ENCODE measurements at places on chromosomes 4 and X.

- no peak for DNase-seq
Measured at GRCh38 chrX:153875391-153876111, 10.4 kb downstream of the L1CAM start.

GRCh38 chrX:63784902-63785707 lies at the start of gene ARHGEF9:
Gene ARHGEF9 (minus strand): TSS chrX:63785214. CDS start chrX:63785145, 69 bp downstream.
- DNase-seq: no peak

DNA sequence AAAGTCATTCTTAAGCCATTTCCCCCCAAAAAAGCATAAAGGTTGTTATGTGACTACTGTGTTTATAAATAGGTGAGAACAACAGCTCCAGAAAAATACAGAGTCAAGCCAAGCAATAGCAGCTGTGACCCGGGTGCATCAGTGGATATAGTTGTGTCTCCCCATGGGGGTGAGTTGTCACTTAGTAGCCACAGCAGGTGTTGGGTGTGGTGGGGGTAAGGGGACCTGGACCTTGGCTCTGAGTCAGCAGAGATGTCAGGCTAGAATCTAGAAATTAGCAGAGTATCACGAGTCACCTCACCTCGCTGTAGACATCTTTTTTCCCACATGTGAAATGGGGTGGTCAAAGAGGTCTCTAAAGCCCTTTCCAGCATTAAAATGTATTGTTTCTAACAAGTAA lies 42.4 kb downstream of the MOSPD2 start:
- no peak for DNase-seq

GRCh38 chrX:69228732-69229131 lies 63.5 kb upstream of the PJA1 start:
- no peak for DNase-seq

DNA sequence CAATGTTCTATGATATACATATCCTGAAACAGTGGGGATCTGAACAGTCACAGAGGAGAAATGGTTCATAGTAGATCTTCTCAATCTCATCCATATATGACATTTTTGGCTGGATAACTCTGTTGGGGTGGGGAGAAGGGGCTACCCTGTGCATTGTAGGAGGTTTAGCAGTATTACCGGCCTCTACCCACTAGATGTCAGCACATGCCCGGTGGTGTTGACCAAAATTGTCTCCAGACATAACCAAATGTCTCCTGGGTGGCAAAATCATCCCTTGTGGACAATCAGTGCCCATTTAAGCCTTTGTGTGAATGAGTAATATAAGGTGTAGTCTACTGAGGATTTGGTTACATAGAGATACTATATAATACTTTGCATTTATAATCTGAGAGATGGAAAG lies 89.9 kb downstream of the PLS3 start:
- no peak for DNase-seq

- no peak for DNase-seq
Measured at GRCh38 chr4:152819026-152819645, 39.4 kb downstream of the ARFIP1 start.

DNA sequence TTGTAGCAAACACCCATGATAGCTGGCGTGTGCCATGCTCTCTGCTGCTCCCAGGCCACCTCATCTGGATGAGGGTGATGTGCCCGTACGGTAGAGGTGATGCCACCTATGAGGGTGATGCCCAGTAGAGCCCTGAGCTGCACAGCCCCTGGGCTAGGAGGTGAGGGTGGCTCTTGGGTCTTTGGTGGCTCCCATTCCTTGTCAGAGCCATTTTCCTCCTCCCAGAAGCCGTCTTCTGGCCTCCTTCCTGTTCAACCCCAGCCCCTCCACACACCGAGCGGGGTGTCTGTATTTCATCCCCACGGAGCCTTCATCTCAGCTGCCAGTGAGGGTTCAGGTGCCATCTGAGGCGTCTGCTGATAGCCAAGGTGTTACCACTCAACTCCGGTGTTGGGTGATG lies 12.0 kb upstream of the TNIP2 start:
- DNase-seq: no peak

DNA sequence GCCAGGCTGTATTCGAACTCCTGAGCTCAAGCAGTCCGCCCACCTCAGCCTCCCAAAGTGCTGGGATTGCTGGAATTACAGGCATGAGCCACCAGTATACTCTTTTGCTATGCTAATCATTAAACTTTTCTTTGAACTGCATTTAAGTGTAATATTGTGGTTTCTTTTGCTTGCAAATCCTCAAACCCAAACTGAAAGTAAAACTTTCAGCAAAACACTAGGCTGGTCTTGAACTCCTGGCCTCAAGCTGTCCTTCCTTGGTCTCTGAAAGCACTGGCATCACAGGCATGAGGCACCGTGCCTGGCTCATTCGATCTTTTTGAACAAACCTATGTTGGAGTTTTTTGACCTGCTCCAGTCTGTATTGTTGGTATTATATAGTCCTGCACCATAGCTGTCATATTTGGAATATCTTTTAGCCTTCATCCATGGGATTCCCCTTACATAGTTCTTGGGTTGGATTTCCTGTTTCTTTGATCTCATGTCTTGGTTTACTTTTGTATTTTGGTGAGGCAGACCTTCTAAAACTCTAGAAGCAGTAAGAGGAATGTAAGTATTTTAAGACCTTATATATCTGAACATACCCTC lies 34.1 kb downstream of the MOB1B start:
- DNase-seq: no peak

GRCh38 chr4:182800216-182800515 lies 117.0 kb downstream of the DCTD start:
- DNase-seq: no peak

DNA sequence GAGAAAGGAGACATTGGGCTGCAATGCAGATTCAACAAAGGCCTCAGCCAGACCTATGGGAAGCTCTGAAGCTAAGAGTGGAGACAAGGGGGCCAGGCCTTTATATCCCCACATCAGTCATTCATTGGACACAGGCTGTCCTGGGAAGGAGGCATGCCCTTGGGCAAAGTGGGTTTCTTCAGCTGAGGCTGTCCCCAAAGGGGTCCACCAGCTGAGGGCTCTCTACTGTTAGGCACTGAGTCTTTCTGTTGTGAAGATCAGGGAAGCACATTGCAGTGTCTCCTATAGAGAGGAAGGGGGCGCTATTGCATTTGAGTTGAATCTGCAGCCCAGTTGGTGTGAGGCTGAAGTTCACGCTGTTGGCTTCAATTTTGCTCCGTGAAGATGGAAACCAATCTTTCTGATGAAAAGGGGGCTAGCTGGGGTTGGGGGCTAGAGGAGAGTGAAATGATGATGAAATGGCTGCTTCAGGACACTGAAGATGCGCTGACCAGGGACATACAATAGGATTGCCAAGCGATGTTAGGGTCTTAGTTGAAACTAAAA lies 48.0 kb downstream of the SLC25A5 start:
- DNase-seq: no peak

DNA sequence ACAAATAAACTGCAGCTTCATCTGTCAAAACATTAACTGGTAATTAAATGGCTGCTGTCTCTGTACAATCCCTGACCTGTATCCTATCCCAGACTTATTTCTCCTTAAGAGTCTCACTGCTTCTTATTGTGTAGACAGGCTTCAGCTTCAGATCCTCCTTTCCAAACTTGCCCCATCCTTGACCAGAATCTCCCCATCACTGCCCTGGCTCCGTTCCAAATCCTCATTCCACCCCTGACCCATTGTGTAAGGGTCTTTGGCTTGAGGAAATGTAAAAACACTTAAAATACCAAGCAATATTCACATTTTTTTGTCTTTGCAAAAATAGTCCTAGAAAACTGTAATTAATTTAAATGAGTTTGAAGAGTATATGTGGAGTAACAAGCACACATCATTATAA lies 152.6 kb upstream of the VEGFC start:
- DNase-seq: no peak

DNA sequence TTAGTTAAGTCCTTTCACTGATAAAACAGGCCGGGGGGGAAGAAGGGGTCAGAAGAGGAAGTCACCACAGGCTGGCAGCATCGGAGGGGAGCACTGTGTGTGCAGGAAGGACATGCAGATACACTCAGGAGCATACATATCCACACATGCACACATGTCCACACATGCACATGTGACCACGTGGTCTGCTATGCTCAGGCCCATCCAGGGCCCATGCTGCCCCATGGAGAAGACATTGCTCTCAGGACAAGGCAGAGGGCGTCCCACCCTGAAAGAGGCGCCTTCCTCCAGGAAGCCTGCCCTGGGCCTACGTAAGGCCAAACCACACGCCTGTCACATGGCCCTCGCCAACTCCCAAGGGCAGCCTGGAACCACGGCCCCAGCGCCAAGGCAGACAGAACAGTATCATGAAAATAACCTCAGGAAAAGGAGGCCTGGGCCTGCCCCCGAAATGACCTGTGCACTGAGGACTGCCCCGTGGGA lies 15.8 kb downstream of the WDR1 start:
- DNase-seq: no peak

GRCh38 chrX:31580726-31581125 lies 508.9 kb upstream of the FTHL17 start:
- DNase-seq: no peak

- no peak for DNase-seq
Measured at GRCh38 chr4:115850799-115851509, 737.5 kb upstream of the NDST4 start.

DNA sequence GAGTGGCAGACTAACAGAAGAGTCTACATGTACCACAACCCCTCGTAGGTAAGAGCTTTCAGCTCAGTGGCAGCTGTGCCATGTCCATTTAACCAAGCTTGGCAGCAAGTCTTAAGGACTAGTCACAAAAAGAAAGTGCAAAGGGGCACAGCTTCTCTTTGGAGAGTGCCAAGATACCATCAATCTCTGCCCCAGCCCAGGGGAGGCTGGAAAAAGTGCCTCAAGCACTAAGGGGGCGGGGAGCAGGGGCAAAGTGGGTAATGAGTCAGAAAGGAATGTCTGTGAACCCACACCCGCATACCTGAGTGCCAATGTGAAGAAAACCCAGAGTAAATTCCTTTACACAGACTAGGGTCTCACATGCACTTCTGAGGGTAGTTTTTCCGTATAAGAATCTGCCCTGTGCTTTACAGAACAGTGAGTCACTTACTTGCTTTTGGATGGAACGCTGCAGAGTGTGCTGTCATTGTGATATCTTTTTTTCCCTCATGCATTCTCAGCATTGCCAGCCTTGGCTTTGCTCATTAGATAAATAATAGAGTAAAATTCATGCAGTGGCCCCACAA lies 219.8 kb downstream of the ZNF674 start:
- no peak for DNase-seq

- DNase-seq: no peak
Measured at GRCh38 chr4:142452161-142452855, 393.8 kb downstream of the INPP4B start.

DNA sequence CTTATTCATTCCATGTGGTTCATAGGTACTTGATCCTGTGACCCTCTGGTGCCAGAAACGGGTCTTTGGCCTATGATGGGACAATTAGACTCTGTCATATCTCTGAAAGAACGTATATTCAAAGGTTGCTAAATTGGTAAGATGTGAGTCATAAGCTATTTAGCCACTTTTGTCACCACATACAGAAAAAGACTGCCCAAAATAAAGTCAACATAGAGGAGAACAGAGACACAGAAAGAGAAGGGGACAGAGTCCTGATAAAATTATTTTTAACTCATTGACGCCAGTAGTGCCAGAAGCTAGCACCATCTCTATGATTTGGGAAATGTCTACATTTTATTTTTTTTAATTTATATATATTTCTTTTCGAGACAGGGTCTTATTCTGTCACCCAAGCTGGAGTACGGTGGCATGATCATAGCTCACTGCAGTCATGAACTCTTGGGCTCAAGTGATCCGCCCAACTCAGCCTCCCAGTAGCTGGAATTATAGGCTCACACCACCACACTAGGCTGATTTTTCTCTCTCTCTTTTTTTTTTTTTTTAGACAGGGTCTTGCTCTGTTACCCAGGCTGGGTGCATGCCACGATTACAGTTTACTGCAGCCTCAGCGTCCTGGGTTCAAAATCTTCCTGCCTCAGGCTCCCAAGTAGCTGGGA lies 92.1 kb upstream of the COX18 start:
- DNase-seq: no peak

GRCh38 chrX:10125248-10125615 lies 31.5 kb upstream of the CLCN4 start:
- no peak for DNase-seq

DNA sequence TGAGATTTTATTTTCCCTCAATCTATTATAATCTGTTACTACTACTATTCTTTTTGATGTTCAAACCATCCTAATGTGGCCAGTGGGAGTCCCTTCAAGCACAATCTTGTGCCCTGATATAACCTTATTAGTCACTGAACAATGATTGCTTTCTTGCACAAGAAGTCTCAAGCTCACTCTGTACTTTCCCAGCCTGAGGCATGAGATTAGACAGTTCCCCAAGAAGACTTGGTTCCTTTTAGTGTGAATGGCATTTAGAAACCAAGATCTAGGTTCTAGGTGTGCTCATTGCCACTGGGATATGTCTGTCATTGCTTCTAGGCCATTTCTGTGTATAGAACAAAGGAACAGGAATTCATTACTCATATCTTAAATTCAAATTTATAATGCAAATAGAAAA lies 28.0 kb upstream of the RBM41 start:
- no peak for DNase-seq

- no peak for DNase-seq
Measured at GRCh38 chrX:27555514-27555913, 34.6 kb upstream of the DCAF8L2 start.

- DNase-seq: no peak
Measured at GRCh38 chr4:121462660-121463261, 81.9 kb upstream of the QRFPR start.
